ENCODE measurements at places on chromosomes 12 and 14.

GRCh38 chr12:68474467-68475204, 136.1 kb upstream of the RAP1B start:
- DNase-seq: no peak

DNA sequence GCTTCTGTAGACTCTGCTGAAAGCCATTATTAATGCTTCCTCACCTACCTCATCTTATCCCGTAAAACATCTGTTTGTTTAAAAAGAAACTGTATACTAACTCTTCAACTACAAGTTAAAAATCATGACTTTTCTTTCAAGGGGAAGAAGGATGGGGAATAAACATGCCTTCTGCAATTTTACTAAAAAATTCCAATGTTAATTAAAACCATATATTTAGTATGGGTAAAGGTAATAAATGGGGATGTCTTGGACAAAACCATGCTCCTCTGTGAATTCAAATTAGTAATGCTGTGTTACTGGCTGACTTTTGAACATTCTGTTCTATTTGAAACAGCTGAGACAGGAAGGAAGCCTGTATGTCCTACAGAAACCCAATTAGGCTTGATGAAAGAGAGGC, 311.1 kb upstream of the DIO2 start:
- DNase-seq: no peak

DNA sequence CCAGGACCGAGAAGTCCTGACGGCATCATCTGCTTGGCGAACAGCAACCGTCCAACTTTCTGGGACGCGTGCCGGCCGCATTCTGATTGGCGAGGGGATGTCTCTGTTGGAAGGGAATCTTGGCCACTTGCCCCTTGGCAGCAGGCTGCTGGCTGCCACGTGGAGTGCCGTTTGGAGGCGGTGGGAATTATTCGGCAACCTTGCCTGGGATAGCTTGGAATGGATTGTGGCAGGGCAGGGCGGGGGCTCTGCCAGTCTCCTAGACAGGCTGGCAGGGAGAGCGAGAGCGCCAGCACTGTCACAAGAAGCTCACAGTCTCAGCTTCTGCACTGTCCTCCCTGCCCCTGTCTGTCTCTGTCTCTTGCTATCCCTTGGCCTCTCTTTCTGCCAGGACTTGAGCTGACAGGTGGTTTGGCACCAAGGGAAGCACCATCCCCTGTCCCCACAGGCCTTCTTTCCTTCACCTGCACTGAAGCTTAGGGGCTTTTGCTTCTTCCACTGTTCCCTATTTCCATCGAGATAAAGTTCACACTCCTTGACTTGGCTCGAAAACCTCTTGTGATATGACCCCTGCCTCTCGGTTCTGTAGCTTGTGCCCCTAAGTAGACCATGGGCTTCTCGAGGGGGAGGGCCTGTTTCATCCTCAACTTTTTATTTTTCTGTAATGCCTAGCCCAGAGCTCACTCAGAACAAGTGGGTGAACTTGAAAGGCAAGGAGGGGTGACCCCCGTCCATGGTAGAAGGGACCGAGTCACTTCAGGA, 201.9 kb downstream of the PHETA1 start:
- no peak for DNase-seq

- no peak for DNase-seq
These were observed 29.6 kb downstream of the TMX1 start for GRCh38 chr14:51269634-51270033.
